T47D (cell line): ENCODE measurements at places on chromosomes 3 and 15.

- no peak for DNase-seq
Observed at GRCh38 chr3:143672396-143673165, 175.7 kb downstream of the SLC9A9 start.

GRCh38 chr3:167450195-167450594 lies 23.6 kb downstream of the SERPINI2 start:
- peak; percentile 7 for DNase-seq

DNA sequence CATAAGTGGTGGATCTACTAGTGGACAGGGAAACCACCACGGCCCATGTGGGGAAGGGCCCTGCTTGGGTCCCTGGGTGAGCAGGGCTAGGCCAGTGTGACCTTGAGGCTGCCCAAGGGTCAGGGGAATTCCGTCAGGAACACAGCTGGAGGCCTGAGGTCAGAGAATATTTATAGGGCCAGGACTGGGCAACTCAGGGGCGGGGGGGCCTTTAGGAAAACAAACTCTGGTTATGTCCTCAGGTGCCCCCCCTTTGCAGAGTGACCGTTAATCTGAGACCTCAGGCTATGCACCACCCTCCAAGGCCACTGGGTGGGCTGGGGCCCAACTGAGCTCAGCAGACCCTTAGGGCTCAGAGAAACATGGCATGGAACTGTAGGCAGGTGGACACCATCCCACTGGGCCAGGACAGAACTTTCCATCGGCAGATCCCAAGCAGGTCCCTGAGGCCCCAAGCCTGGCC lies 2.5 kb downstream of the TWF2 start:
- no peak for DNase-seq

- no peak for DNase-seq
Observed at GRCh38 chr15:63502843-63503738, 1.3 kb upstream of the USP3 start.

GRCh38 chr3:94779699-94780098 lies 716.8 kb downstream of the NSUN3 start:
- DNase-seq = no peak

DNA sequence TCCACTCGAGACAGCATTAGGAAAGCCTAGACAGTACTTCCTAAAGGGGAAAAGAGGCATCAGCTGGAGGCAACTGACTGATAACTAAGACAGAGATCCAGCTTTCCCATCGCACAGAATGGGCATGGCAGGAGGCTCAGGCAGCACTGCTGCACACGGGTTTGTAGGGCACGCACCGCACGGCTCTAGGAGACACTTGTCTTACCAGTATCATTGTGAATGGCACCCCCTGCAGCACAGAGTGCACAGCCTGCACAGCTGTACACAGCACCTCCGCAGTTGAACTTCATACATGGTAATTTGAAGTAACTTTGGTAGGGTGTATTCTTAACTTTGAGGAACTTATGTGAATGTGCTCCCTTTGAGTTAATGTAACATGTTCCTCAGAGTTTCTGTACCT lies 281.6 kb downstream of the PLCL2 start:
- no peak for DNase-seq

DNA sequence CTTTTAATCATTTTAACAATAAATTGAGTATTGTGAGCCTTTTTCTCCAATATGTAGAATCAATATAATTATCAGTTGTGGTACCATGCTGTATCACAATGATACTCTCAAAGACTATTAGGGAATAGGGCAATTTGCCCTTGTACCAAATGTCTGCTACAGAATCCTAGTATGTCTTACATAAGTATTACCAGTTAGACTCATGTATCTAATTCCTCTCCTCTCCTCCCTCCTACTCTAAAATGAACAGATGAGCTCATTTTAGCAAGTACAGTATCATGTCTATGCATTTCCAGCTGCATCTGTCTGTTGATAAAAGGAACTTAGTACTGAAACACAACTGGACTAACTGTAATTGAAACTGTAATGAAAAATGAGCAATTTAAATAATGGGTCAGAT lies 124.3 kb upstream of the ATP11B start:
- DNase-seq = no peak

DNA sequence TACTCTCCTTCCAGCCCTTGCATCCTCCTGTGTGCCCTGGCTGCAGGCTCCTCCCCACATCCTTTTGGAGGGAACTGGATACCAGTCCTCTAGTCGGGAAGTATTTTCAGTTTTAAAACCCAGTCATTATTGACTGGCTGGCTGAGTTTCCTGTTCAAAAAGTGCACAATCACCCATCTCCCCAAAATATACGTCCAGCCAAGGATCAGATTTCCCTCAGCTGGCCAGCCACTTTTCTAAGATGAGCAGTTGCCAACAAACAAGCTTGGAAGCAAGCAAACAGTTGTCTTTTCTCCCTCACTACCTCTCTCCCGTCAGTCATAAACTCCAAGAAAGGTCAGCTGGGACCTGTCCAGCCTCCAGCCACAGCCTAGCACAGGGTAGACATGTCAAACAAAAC lies 147.7 kb upstream of the GALNT15 start:
- DNase-seq = peak; percentile 10

DNA sequence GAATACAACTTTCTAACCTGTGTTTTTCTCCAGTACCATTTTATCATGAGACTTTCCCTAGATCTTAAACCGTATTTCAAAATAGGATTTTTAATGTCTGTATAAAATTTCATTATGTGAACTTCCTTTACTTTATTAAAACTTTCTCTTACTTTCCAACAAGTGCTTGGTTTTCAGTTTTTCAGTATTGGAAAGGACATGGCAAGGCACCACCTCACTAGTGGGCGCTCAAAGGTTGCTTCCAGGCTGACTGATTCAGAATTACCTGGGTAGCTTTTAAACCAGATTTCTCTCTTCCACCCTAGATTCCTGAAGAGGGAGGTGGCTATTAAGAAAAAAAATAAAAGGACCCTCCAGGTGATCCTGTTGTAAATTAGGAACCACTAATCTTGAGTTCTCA lies 236.6 kb downstream of the SOX2 start:
- DNase-seq = no peak

DNA sequence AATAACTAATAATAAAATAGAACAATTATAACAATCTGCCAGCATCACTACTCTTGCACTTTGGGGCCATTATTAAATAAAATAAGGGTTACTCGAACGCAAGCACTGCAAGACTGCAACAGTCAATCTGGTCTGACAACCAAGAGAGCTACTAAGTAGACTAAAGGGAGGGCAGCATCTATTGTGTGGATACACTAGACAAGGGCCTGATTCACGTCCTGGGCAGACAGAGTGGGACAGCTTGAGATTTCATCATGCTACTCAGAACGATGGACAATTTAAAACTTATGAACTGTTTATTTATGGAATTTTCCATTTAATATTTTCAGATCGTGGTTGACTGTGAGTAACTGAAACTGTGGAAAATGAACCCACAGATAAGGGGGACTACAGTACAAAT lies 39.5 kb downstream of the TNIK start:
- DNase-seq = no peak

DNA sequence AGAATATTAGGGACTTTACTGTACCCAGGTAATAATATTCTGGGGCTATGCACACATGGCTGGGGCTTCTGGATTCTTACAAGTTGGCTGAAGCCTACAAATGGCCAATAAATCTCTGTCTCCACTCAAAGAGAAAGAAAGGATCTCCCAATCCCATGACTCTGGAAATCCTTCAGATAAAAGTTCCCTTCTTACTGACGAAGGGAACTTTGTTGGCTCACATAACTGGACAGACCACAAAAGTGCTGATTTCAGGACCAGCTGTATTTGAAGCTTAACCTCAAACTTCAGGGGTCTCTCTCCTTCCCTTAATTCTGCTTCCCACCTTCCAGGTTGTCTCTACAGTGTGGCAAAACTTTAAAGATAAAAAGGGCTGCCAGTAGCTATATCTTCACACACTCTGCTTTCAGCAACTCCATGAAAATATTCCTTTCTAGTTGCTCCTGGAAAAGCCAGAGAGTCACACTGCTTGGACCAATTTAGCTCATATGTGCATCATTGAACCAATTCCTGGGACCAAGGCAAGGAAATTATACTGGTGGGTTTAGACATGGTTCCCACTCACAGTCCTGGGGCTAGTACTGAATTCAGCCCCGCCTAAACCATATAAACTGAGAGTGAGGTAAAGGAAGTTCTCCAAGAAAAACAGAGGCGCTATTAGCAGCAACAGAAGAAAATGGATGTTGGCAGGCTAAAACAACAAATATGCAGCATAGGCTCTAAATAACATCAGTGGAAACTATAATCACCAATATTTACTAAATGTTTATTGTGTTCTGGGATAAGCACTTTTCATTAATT lies 290.0 kb upstream of the GADL1 start:
- no peak for DNase-seq

DNA sequence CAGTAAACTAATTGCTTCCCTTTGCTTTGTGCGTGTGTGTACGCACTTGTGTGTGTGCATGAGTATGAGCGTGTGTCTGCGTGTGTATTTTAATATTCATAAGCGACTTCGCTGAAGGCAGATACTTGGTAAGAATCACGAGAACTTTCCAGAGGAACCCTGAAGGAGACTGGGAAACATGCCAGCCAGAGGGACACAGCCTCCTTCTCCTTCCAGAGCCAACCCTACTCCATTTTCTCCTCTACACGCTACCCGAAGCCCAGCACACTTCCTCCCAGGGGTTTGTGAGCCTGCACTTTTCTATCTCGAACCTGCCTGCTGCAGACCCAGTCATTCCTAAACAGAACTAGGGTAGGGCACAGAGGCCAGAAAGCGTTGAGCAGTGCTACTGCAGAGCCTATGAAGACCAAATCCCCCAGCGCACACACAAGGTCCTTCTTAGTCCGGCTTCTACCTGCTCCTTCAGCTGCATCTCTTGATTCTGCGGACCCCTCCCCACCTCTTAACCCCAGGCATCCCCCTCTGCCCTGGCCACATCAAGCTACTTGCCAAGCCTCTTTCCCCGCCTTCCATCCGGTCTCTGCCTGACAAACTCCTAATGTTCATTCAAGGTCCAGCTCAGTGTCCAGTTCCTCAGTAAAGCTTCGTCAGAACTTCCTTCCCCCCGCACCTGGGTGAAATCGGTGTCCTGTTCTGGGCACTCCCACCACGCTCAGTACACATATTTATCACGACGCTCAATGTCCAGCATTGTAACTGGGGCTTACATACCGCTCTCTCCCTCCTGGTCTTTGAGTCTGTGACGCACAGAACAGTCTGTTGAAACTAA lies 191.8 kb downstream of the FAM43A start:
- DNase-seq = no peak

GRCh38 chr15:31260646-31261265 lies 65.9 kb upstream of the KLF13 start:
- no peak for DNase-seq

GRCh38 chr3:187778726-187779125 lies 33.5 kb upstream of the BCL6 start:
- DNase-seq = no peak

GRCh38 chr3:146431240-146431639 lies 38.1 kb downstream of the PLSCR2 start:
- DNase-seq = no peak

GRCh38 chr15:96342406-96343112 lies 12.1 kb downstream of the NR2F2 start:
- DNase-seq = no peak

- DNase-seq = peak; percentile 57
Observed at GRCh38 chr3:12553921-12554391, 2.9 kb upstream of the MKRN2 start.

GRCh38 chr3:151278230-151278629 lies at the start of gene P2RY14:
TSS of gene P2RY14 (minus strand) at chr3:151278542. CDS start at chr3:151214316, 64,226 bp downstream.
- DNase-seq = no peak

GRCh38 chr15:66982250-66982649 lies 83.2 kb upstream of the SMAD3 start:
- no peak for DNase-seq

- DNase-seq = no peak
Observed at GRCh38 chr3:44955917-44956316, 20.1 kb downstream of the ZDHHC3 start.

- no peak for DNase-seq
Observed at GRCh38 chr3:71893122-71893521, 108.2 kb upstream of the PROK2 start.

DNA sequence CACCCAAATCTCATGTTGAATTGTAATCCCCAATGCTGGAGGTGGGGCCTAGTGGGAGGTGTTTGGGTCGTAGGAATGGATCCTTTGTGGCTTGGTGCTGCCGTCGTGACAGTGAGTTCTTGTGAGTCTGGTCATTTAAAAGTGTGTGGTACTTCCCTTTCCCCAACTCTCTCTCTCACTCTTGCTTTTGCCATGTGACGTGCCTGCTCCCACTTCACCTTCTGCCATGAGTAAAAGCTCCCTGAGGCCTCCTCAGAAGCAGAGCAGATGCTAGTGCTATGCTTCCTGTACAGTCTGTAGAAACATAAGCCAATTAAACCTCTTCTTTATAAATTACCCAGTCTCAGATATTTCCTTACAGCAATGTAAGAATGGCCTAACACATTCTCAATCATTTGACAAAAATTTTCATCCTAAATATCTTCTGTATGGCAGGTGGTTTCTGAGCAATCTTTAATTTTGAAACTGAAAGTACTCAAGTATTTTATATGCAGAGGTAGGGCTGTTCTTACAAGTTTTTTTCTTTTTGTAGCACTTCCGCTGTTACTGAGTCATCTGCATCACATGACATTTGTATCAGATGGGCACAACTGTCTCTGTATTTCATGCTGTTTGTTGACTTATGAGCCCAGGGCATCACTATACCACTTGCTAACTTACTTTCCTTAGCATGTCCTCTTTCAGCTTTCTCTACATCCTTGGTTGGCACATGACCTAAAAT lies 8.8 kb downstream of the RPL39L start:
- peak; percentile 53 for DNase-seq

GRCh38 chr15:42156243-42156922 lies at the start of gene PLA2G4F:
TSS of gene PLA2G4F (minus strand) at chr15:42156636. CDS start at chr15:42156549, 87 bp downstream.
- DNase-seq = peak; percentile 86

GRCh38 chr3:51393564-51393963 lies 2.5 kb downstream of the RBM15B start:
- DNase-seq = no peak

GRCh38 chr3:21170964-21171363 lies 580.0 kb downstream of the ZNF385D start:
- no peak for DNase-seq

DNA sequence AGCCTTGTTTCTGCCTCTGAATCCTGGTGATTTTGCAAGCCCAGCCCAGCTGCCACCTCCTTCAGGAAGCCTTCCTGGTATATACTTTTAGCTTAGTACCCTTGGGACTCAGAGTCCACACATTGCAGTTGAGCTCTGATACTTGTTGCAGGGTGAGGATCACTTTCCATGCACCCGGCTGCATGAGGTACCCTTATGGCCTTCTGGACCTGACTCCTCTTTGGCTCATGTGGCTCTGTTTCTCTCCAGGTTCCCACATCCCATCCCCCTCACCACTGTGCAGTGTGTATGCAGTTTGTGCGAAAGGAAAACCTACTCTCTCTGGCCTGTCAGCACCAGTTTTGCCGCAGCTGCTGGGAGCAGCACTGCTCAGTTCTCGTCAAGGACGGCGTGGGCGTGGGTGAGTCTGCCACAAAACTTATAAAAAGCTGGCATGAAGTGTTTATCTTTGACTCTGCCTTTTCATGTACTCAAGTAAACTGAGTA lies 23.1 kb upstream of the P4HTM start:
- DNase-seq = no peak

- no peak for DNase-seq
Observed at GRCh38 chr3:171846597-171846996, 3.4 kb downstream of the TMEM212 start.
